ENCODE measurements at places on chromosomes 2 and 18.
A peak's percentile ranks its signal among the peaks of the same experiment; 100 is the strongest.

GRCh38 chr2:215405722-215406581 lies 29.9 kb downstream of the FN1 start:
- DNase-seq: no peak

DNA sequence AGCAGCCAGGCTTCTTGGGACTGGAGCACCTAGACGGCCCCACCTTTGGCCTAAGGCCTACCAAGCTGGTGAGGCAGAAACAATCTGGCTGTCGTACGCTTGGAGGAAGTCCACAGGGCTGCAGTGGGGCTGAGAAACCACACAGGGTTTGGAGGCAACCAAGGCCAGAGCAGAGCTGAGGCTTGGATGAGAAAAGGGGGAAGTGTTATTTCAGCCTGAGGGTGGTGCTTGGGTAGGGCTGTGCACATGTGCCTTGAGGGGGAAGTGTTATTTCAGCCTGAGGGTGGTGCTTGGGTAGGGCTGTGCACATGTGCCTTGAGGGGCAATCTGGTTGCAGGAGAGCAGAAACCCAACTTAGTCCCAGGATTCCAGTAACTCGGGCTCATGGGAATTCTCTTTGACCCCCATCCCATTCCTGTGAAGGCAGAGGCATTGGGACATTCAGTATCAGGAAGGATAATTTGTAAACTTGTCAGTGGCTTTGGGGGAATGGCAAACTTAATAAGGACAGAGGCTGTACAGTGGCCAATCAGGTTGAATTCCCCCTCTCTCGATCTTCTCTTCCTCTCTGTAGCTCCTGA lies 971 bp upstream of the FBXO41 start:
- peak; percentile 75 for DNase-seq

GRCh38 chr2:168119515-168120141 lies 127.8 kb downstream of the STK39 start:
- peak; percentile 44 for DNase-seq

DNA sequence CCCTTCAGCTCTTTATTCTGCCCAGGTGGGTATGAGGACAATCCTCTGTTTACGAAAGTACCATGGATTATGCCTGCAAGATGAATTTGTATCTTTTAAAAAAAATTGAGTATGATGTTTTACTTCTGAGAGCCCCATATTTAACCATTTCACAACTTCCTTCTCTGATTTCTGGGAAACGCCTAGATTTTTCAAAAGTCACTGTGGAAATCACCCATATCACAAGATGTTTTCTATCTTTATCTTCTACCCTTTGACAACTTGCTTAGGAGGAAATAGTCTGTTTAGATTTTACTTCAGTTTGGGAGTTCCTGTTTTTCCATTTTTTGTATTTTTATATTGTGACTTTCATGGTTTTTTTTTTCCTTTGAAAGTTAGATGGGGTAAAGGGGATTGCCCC lies 53.0 kb downstream of the ICOS start:
- no peak for DNase-seq

DNA sequence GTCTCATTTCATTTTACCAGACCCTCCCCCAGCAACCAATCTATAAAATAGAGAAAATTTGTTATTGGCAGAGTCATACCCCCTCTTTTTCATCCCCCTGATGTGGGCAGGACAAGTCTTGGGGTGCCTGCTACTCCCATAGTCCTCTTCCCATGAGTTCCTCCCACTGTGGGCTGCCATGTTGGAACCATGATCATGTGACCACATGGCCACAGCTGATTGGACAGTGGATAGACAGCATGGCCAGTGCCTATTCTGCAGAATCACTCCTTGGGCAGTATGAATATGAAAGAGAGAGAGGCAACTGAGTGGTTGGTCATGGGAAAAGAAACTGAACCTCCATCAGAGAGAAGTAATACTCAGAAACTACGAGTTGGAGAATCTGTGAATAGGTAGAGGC lies 84.9 kb downstream of the PDCL3 start:
- no peak for DNase-seq

DNA sequence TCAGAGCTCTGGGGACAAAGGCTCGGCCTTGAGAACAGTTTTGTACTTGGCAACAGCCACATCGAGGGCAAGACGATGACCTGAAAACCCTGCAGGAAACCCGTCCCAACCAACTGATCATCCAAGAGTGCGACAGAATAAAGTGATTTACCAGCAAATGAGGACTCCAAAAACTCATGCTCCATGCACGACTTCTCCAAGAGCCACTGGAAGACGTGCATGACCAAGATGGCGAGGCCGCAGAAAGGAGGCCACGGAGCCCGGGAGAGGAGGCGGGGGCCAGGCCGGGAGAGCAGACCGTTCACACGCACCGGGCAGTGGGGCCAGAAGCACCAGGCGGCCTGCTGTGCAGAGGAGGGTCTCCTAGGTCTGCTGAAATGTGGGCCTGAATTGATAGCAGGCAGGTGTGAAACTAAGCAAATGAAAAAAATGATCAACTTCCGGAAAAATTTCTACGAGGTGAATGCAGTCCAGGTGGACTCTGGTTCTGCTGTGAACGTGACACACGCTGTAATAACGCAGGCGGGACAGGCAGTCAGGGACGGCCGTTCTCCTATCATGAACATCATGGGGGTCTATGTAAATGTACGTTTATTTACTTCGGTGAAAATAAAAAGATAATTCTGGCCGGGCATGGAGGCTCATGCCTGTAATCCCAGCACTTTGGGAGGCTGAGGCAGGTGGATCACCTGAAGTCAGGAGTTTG lies 252.2 kb downstream of the HDAC4 start:
- no peak for DNase-seq

DNA sequence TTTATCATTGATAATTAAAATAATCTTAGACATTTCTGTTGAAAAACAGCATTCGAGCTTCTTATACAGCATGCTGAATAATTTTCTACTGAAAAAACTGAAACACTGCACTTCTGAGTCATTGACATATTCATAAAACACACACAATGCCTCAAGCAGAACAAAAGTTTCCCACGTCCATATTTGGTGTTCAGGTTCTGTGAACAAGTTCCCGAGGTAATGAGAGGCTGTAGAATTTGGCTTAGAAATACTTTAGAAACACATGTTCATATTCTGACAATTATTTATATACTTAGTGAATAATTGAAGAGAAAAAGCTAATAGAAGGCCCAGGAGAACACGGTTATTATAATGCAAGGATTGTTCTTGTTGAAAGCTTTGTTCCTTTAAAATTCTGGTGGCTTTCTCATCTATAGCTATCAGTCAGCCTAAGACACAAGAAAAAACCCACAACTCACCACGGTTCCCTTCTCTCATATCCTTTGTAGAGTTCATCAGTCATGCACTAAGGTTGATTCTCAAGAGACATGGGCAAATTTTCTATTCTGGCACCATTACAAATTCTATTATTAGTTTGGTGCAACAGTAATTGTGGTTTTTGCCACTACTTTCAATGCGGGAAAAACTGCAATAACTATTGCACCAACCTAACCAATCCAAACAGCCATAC lies 194.4 kb downstream of the TMX3 start:
- DNase-seq: no peak

GRCh38 chr2:77566131-77566530 lies 44.0 kb upstream of the LRRTM4 start:
- no peak for DNase-seq

- DNase-seq: no peak
Measured at GRCh38 chr18:50986360-50987087, 18.7 kb downstream of the ELAC1 start.

DNA sequence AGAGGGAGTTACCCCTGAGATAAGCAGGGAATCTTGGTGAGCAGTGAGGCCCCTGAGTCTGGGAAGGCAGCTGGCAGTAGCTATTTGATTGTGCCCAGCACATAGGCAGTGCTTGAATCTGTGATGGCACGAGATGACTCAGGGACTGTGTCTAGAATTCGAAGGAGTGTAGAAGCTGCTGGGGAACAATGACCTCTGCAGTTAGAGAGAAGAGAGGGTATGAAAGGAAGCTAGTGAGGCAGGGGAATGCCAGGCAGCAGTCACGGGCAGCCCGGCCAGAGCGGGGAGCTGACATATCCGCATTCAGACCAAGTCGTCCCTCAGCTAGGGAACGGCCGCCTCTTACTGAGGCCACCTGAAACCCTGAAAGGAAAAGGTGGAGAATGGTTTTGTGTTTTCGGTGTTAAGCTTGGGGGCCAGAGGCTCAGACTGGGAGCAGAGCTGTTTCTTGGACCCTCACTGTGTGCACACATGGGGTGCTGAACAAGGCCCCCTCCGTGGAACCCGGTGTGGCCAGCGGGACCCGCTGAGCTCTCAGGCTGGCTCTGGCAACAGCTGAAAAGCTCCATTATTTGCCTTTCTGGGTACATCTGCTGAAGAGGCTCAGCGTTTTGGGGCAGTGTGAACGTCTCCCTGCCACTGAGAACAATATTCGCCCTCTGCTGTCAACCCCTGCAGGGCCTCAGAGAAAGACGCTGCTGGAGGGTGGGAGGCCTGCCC lies 32.9 kb downstream of the ARHGEF4 start:
- DNase-seq: no peak

- peak; percentile 66 for DNase-seq
Measured at GRCh38 chr18:63016270-63016669, 300.9 kb downstream of the PHLPP1 start.

DNA sequence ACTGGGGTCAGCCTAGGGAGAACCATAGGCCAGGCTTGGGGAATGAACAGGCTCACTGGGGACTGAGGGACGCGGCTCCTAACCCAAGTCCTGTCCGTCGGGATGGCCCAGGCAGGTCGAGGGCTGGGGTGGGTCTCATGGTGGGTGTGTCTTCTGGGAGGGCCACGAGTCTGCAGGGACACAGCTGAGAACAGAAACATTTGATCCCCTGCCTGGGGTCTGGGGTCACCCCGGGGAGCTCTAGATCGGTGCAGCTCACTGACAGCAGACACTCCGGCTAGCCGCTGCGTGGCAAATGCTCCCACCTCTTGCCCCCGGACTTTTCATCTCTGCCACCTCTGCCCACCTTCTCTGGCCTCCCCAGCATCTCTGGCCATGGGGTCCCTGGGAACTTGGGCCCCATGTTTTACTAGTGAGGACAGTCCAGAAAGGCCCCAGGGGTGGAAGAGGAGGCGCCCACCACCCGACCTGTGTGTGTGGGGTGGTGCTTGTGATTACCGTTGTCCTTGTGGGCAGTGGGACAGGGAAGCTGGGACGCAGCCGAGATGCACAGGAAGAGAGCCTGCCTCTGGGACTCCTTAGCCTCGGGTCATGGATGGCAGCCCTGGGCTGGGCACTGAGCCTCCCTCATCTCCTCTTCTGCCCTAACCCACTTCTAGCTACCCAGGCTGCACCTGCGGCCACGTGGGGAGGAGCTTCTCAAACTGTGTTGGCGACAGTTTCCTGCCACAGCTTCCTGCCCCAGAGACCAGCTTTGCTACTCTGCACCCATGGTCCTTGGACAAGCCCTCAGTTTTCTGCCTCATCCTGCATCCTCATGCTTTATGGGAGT lies 4.9 kb downstream of the ZAP70 start:
- peak; percentile 90 for DNase-seq

GRCh38 chr18:31736630-31737029 lies 24.1 kb downstream of the SLC25A52 start:
- DNase-seq: no peak

DNA sequence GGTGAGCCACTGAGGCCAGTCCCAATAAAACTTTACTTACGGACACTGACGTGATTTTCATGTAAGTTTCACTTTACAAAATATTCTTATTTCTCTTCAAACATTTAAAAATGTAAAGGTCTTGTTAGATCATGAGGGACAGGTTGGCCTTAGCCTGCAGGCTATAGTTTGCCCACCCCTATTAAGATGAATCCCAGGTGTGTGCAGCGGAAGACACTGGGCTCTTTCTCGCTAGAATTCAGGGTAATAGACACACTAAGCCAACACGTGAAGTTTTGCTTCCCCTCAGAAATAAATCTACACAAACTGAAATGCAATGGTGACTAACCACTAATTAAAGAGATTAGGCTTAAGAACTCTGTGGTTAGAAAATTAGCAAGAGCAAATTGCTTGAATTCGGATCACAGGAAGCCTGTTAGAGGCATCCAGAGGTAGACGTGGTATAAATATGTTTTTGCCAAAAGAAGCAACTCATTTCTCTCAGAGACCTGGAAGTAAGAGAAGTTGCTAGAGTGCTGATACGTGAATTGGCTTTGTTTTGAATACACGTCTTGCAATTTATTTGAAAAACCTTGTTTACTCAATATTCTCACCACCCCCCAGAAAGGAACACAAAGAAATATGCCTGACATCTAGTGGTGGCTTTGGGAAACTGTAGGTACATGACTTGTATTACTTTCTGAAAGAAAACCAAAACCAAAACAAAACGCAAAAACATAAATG lies 151.6 kb downstream of the DTNB start:
- DNase-seq: peak; percentile 77

DNA sequence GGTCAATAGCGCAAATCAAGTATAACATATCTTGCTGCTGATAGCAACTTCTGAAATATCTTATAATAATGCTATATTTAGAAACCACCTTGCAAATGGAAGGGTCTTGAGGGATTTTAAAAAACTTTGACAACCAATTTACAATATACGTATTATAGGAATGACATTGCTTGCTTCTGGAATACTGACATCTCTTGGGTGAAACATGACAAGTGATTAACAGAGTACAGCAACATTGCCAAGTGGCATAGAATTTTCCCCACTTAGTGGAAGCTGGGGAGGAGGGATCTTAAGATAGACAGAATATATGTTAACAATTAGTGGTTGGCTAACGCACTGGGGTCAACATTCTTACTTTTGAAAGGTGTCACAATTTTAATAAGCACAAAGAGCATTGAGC lies 133.6 kb upstream of the TMEFF2 start:
- no peak for DNase-seq

GRCh38 chr2:207871506-207871905 lies 101.8 kb upstream of the FZD5 start:
- no peak for DNase-seq

- DNase-seq: no peak
Measured at GRCh38 chr2:151029406-151030157, 232.1 kb downstream of the RBM43 start.

DNA sequence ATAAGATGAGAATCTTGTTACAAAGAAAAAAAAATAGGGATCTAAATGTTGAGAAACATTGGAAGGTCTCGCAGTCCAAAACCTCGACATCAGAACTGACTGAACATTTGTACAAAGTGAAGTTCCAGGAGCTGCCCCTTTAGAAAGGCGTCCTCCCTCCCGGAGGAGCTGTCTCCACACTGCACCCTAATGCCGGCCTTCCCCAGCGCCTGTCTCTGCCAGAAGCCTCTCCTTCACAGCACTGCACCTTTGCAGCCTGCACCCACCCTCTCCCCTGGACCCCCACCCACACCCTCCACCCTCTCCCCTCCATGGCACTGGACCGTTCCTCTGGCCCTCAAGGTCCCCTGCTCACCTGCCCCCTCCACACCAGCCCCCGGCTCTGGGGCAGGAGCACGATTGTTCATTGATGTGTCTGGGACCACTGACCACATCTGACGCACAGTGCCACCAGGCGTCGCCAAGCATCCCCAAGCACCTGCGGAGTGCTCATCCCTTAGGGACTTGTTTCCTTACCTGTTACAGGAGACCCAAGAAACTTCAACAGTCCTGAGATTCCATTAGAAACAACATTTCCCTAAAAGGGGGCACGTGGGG lies 90.3 kb upstream of the SNTG2 start:
- no peak for DNase-seq

DNA sequence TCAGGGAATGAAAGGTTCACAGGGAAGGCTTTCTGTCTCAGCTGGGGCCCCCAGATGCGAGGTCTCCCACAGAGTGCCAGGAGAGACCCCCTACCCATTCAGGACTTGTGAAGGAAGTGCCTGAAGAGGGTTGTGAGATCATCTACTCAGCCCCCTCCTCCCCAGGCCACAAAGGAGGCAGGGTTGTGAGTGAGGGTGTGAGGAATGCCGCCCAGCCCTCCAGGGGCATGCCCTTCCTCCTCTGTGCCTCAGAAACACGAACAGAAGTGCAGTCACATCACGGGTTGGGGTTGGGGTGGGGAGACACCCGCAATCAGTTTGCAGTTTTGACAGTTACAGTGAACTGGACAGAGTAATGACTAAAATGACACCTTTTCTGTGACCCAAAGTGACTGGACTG lies 5.0 kb downstream of the MAL start:
- DNase-seq: no peak

Measured in activated CD8-positive, alpha-beta T cell treated with anti-CD3 and anti-CD28 coated beads, Interleukin-2, amount 10 ng/mL, durations not matched to agents 7 days and 5 days (primary cell).